ENCODE measurements at places on chromosomes 11 and 22.

- DNase-seq = no peak
These were observed 176.7 kb upstream of the TENM4 start for GRCh38 chr11:79617561-79617960.

GRCh38 chr11:12410006-12410728, 32.8 kb downstream of the PARVA start:
- DNase-seq = no peak

- no peak for DNase-seq
These were observed 223.5 kb upstream of the NTM start for GRCh38 chr11:131146827-131147490.

- no peak for DNase-seq
These were observed 30.2 kb upstream of the KLHL35 start for GRCh38 chr11:75463106-75463774.

DNA sequence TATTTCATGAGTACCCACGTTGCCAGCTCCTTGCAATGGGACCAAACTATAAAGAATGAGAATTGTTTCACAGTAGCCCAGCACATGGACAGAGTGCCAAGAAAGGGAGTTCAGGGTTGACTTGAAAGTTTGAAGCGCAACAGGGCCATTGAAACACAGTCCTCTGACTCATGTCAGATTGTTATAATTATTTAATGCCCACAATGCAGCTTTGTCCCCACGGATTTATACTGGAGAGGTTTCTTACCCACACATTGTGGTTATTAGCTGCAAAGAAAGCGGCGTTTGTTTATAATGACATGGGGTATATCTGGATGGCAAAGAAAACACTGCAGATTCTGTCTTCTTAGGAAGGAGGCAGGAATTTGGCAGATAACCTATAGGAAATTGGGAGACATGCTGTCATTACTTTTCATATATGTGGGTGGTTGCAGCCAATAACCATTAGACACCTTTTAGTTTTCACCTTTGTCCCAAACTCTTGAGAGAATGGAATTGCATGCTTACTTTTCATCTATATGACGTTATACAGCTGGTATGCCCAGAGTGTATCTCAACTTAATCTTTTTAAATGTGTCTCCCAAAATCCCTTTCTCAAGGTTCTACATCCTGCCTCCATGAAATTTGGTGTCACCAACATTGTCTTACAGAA, 143.6 kb downstream of the TEAD1 start:
- DNase-seq = no peak

GRCh38 chr22:38259370-38259769, 13.4 kb downstream of the TMEM184B start:
- DNase-seq = no peak

GRCh38 chr11:21921151-21921550, 271.7 kb upstream of the ANO5 start:
- DNase-seq = no peak

DNA sequence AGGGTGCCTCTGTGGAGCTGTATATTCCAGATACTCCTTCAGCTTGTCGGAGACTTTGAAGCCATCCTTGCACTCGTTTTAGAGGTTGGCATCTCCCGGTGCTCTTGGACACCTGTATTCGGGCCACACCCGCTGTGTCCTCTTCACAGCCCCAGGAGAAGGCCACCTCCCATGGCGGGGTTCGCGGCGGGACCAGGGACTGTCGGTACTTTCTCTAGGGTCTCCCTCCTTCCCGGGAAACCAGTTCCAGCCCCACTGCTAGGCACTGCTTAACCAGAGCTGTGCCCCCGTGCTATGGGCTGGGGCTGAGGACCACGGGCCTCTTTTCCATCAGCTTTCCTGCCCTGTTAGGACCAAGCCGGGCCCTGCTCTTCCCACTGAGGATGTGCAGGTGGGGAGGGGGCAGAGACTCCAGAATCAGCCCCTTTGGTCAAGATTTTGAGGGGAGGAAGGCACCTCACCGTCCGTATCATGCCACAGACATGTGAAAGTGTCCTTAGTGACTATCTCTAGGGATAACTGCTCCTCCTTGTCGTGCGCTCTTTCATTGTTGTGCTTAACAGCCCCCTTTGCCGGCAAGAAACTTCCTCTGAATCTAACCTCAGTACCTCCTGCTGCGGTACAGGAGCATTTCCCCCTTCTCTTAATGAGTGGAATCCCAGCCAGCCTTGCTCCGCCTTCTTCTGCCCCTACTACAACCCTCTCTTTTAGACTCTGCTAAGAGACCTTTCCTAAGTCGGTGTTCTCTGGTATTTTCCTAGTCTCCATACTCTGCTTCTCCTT, 1.2 kb upstream of the B3GAT1 start:
- no peak for DNase-seq

- DNase-seq = no peak
These were observed 45.1 kb downstream of the KREMEN1 start for GRCh38 chr22:29117799-29118477.

DNA sequence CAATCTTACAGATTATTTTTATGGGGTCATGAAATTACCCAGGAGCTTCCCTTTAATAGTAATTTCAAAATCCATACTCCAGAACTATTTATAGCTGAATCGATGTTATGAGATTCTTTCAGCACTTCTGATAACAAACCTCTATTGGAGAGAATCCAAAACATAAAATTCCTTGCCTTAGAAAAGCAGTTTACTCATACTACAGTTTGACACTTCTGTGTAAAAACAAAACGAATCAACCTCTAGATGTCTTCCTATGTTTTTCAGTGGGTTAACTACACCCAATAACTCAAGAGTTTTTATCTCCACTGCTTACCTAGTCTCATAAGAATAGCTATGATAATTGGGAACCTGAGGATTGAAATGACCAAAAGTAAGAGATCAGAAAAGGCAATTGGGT, 35.6 kb downstream of the KIF18A start:
- no peak for DNase-seq

GRCh38 chr22:24145446-24146193, 35.7 kb upstream of the SUSD2 start:
- no peak for DNase-seq

- DNase-seq = no peak
These were observed 248.3 kb upstream of the NARS2 start for GRCh38 chr11:78822931-78823423.

GRCh38 chr22:47779474-47779873, 1017.0 kb downstream of the TBC1D22A start:
- no peak for DNase-seq

- no peak for DNase-seq
These were observed 132.3 kb downstream of the COMMD9 start for GRCh38 chr11:36156817-36157519.

DNA sequence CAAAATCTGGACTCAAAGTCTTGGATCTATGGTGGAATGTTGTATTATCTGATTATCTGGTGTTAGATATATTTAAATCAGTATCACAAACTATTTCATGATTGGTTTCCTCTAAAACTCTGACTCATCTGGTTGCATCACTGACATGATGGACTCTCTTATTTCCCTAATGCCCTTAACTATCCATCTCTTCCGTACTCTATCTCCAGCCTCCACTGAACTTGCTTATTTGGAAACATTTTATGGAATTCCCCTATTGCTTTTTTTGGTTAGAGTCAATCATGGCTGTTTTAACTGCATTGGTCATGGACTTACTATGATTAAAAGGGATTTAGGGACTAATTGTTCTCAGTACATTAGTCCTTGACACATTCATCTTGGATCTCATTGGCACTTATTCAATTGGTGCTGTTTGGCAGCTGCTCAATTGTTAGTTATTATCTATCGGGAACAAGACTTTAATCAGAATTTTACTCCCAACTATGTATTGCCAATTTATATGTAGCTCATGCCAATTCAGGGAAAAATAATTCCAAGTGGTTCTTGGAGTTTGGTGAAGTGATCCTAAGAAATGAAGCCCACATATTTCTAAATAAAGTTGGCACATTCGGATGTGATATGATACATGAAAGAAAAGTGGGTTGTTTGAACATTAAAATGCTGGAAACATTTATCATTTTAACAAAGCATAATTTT, 942.0 kb upstream of the CCDC90B start:
- no peak for DNase-seq

DNA sequence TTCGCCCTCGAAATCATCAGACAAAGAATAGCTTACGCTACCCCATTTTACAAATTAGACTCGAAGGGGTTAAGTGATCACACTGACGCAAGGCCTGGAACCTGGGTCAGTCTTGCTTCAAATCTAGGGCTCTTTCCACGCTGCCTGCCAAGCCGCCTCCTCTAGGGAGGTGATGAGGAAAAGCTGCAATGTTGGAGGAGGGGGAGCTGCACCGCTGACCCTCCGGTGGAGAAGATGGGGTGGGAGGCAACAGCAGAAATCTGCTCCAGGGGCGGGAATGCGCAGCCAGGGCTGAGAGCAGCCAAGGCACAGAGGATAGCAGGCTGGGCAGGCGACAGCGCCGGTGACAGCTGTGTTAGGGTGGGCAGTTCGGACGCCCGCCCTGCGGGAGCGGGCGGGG, 595 bp downstream of the SYVN1 start:
- DNase-seq = no peak

DNA sequence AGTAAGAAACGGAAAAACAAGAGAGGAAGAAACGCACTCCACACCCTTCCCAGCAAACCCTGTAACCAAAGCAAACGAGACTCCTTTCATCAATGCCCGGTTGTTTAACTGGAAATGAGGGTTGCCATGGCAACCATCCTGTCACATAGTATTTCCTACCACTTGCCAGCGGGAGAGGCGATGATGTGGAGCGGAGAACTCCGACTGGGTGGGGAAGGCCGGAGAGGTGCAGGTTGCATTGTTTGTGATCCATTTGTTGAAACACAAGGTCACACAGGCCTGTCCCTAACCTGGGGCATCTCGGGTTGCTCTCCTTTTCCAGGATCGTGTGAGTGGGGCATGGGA, 609.9 kb downstream of the BUD13 start:
- DNase-seq = no peak

DNA sequence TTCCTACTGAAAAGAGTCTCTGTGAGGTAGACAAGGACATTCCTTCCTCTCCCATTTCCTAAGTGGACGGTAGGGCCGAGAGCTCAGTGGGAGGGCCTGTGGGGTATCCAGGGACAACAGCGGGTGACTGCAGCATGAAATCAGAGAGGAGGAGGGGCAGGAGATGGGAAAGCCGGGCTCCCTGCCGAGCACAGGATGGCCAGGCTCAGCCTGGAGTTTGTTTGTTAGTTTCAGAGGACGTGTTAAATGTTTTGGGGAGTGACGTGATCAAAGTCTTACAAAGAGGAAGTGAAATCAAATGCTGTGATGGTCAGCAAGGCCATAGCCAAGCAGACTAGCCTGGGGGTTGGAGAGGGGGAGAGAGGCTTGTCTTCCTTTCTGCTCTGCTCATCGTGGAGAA, 152.7 kb downstream of the ADAMTS15 start:
- DNase-seq = no peak

DNA sequence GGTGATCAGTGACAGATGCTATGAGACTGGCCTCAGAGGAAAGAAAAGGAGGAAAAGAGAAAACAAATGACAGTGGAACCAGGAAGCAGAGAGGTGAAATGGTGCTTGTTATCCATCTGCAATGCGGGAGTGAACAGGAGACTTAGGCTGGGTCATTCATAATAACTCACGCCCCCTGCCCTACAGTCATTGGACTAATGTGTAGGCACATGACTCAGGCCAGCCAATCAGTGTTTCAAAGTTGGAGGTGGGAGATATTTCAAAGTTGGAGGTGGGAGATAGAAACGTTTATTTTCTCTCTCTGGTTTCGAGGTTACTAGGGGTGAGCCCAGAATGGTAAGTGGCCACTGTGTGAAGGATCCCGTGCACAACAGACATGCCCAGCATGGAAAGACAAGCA, 30.3 kb downstream of the SLC22A6 start:
- no peak for DNase-seq

DNA sequence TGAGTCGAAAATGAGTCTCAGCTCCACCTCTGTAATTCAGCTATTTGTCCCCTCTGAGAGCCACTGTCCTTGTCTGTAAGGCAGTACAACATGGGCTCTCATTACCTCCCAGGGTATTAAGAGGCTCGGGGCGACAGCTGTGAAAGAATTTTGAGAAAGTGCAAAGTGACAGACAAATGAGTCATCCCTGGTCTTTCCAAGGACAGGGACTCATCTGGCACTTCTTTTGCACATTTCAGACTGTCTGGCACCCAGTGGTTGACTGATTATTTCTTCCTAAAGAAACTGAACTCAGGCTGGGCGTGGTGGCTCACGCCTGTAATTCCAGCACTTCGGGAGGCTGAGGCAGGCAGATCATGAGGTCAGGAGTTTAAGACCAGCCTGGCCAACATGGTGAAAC, 62.1 kb upstream of the ARFGAP3 start:
- DNase-seq = peak; percentile 34

- DNase-seq = no peak
These were observed 2.8 kb downstream of the CRYAB start for GRCh38 chr11:111908639-111909305.

GRCh38 chr11:43145653-43146052, 166.1 kb upstream of the API5 start:
- DNase-seq = no peak

DNA sequence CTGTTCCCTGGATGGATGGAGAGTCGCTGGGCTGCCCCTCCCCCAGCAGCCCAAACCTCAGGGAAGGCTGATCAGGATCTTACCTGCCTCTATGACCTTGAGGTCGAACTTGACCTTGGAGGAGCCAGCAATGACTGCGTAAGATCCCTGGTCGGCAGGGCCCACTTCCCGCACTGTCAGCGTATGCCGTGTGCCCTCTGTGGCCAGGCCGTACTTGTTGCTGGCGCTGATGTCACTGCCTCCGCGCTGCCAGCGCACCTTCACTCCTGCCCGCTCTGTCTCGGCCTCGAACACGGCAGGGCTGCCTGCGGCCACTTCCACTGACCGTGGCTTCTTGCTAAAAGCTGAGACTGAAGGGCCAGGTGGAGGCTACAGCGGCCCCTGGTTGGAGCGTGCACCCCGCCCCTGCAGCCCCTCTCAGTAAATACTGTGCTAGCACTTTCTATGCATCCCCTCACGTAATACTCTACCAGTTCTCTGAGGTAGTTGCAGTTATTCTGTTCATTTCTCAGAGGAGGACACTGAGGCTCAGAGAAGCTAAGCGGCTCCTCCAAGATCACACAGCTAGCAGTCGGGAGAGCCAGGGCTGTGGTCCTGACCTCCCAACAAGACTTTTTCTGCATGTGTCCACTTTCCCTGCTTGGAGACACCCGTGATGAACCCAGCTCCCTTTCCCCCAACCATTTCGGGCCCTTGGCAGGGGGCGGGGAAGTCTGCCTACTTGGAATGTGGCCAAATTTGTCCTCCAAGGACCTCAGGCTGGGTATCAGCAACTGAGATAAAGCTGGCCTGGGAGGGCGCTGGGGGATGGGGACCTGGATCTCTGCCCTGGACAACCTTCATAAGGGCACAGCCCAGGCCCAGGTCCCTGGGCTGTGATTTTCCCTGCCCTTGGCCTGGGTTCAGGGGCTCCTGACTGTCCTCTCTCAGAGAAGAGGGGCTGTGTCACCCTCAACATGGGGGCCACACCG, 1.1 kb downstream of the MYBPC3 start:
- no peak for DNase-seq

All from CD4-positive, alpha-beta T cell treated with Interleukin-4 for 4 hours (primary cell).